Small intestine (tissue), 16 donors: ENCODE measurements at places on chromosomes 2 and 18.

DNA sequence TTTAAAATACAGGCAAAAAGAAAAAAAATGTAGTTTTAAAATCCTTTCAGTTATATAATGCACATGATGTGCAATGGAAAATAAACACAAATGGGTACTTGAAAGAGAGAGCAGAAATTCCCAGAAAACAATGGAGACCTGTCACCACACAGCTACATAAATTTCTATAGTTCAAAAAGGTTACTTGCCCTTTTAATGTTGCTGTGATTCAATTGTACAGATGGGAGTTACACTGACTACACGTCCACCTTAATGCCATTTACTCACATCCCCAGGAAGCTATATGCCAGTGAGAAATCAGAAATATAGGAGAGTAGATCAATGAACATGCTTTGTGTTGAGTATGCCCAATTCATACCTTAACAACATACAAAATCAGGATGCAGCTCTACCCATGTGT is 269.6 kb downstream of the ERBB4 start:
- DNase-seq, result no peak

DNA sequence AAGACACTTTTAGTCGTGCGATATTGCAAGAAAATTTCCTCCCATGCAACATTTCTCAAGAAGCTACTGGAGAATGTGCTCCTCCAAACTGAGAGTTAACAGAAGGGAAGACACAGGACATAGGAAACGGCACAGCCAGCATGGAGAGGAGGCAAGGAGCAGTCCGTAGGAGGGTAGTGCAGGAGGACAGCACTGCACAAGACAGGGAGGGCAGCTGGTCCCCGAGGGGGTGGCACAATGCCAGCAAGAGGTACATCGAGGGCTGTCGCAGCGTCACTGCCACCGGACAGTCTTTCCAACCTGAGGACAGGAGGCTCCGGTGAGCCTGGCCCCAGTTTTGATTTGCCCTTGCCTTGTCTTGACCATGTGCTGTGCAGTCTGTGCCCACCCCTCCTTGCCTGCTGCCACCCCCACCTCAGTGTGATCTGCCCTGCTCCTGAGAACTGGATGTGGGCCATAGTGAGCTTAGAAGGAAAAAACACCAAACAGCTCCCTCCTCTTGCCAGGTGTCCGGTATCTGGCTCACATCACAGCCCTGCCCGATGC is 81.6 kb upstream of the LAPTM4A start:
- DNase-seq, result no peak

GRCh38 chr18:13425357-13426091 is 207.0 kb downstream of the LDLRAD4 start:
- no peak for DNase-seq

DNA sequence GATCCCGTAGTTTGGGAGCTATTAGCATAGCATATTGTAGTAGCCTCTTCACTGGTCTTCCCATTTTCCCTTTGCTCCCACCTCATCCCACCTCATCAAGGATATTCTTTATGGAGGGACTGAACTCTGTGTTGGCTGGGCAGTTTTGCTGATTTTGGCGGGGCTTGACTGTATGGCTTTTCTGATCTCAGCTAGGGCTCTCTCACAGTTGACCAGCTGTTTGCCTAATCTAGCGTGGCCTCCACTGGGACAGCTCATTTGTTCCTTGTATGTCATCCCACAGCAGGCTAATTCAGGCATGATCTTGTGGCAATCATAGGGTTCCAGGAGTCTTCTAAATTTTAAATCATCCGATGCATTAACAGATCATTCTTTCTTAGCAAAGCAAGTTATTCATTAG is 30.2 kb upstream of the MTX2 start:
- no peak for DNase-seq

DNA sequence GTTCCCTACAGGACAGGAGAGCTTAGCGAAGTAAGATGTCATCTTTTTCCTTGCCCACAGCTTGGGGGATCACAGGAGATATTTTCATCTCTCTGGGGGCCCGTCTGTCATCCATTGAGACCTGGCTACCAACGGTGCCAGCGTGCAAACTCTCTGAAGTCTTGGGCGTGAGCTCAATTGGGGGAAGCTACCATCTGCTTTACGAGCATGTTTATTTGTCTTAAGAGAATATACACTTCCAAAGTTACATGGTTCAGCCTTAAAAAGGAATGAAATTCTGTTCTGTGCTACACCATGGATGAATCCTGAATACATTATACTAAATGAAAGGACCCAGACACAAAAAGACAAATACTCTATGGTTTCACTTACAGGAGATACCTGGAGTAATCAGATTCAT is 13.6 kb downstream of the SAG start:
- DNase-seq, result no peak

GRCh38 chr2:216078776-216079175 is 2.8 kb downstream of the PECR start:
- DNase-seq, result peak; percentile 46

DNA sequence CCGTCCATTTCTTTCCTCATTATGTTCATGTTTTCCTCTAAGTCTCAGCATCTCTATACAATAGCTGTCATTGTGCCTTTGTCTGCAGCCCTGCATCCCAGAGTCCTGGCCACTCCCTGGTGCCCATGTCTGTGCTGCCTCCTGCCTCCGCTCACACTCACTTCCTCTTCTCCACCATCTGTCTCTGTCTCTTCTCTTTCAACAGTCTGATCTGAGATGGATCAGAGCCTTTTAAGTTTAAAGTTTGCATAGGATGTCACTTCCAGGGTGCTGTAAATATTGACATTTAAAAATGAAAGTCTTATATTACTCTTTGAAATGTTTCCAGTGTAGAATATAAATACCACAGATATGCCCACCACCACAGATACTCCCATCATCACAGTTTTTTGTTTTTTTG is 42.7 kb downstream of the UBE2F start:
- no peak for DNase-seq

- no peak for DNase-seq
These were observed 8.3 kb downstream of the TM4SF20 start for GRCh38 chr2:227370791-227371312.

DNA sequence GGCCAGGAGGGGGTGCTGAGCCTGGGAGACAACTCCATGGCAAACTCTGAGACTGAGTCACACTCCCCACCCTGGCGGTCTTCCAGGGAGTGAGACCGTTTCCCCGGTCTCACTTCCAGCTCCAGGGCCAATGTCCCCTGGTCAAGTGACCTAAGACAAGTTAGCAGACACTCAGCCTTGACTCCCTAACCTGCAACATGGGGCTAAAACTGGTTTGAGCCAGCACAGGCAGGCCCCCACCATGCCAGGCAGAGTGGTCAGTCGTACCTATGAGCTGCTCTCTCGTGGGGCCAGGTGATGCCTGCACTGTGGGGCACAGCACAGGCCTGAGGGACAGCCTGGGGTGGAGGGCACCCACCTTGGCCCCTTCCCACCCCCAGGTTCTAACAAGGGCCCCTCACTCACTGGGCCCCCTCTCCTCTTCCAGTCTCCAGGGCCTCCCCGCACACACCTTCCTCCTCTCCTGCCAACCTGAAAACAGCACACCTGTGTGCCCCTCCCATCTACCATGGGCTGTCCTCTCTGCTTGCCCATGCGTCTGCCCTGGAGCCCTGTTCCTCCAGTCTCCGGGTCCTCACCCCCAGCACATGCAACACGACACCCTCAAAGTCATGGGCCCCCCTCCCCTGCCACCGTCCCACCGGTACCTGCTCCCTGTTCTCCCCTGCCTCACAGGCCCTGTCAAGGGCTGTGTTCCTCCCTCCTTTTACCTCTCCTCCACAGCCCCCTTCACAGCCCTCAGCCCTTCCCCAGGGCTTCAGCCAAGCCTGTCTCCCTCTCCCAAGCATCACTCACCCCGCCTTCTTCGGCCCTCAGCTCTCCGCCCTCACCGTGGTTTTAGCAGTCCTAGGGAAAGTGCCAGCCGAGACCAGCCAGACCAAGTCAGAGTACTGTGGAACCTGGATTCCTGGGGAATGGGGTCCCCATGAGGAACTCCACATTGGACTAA is 1.6 kb downstream of the GPR17 start:
- no peak for DNase-seq

DNA sequence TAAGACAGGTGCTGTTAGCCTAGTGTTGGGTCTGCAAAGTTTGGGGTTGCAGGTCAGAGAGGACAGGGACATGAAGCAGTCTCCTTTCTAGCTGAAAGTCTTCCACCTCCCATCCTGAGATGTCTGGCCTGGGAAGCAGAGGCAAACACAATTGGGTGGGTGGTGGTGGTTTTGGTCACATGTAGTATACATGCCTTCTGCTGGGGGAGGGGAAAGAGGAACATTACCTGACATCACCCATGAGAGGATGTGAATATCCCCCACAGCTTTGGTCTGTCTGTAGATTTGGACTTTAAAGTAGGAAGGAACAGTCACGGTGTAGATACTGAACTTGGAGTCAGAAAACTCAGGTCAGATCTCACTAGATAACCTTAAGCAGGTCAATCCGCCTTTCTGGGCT is 4.6 kb upstream of the DNAJC5G start:
- DNase-seq, result no peak

DNA sequence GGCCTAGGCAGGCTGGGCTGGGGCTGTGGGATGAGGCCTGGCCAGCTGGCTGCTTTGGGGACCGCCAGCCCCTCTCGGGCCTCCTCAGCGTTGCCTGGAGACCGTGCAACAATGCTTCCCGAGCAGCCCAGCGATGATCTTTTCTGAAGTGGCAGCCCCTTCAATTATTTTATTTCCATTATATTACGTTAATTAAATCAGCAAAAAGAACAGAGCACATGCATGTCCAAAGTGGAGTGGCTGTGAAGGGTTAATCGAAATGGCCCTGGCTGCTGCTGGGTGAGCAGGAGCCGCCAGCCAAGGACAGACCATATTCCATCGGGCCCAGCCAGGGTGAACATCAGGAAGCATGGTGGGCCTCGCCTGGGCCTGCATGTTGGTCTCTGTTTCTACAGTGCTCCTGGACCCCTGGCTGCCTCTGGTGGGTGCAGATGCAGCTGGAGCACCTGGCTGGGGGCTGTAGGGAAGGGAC is 245.5 kb downstream of the MYCN start:
- DNase-seq, result no peak

- DNase-seq, result no peak
These were observed 30.1 kb downstream of the WDFY1 start for GRCh38 chr2:223915071-223915470.

DNA sequence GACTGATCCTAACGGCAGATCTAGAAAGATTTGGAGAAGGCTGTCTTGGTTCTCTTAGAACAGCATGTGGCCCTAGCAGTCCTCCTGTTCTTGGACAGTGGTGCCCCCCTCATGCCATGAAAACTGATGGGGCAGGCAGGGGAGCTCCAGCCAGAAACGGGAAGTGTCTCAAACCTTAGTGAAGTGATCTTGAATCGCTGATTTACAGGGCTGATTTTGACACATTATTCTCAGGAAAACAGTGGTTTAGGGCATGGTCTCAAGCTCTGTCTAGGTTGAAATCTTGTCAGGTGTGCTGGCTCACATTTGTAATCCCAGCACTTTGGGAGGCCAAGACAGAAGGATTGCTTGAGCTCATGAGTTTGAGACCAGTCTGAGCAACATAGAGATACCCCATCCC is 37.8 kb downstream of the SRSF7 start:
- no peak for DNase-seq

- DNase-seq, result no peak
These were observed 243.0 kb downstream of the CELF4 start for GRCh38 chr18:37322492-37323035.

DNA sequence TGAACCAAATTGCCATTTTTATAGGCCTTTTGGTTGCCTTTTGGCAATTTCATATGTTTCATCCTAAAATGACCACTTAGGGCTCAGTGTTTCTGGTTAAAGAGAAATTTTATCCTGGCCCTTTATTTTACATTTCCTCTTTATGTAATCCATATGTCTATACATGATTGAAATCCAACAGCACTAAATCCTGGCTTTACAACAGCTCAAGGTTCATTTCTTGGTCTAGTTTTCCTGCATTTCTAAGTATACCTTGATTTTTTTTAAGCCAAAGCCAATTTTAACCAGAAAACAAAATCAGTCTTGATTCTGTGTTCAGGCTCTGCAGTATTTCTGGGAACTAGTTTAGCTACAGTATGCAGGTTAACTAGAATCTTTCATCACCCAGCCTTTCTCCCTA is 11.7 kb downstream of the FZD5 start:
- peak; percentile 73 for DNase-seq

- DNase-seq, result no peak
These were observed 17.4 kb downstream of the NRP2 start for GRCh38 chr2:205699515-205700289.

DNA sequence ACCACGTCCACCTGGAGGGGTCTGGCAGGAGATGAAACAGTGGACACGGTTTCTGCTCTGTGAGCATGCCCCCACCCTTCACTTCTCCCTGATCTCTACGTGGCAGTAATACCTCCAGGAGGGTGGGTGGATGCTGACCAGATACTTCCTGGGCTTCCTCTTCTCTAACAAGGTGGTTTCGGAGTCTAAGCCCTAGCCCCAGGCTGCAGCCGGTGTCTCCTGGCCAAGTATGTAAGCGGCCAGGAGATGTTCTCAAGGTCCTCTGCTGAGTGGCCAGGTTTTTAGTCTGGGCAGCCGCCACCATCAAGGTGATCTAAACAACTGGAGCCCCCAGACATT is 101.8 kb upstream of the ASB18 start:
- no peak for DNase-seq

- DNase-seq, result no peak
These were observed 255.1 kb upstream of the THUMPD2 start for GRCh38 chr2:40034198-40034597.

- DNase-seq, result no peak
These were observed 1.6 kb upstream of the RTP5 start for GRCh38 chr2:241867776-241868420.

DNA sequence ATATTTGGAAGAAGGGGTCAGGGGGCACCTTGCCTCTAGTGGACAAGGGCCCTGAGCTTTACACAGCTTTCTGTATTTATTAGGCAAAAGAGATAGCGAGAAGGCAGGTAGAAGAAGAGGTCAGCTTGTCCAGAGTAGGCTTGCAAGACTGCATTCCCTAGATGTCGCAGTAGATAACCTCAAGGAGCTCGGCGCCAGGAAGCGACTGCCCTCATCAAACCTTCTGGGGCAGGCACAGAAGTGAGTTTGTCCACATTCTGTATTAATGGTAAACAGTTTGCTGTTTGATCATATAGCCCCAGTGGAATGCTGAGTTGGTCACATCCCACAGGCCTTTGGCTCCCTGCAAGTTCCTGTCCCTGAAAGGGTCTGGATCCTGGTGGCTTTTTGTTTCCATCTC is 7.0 kb downstream of the CHCHD5 start:
- DNase-seq, result no peak

- no peak for DNase-seq
These were observed 227.6 kb downstream of the ASXL3 start for GRCh38 chr18:33805592-33805991.

DNA sequence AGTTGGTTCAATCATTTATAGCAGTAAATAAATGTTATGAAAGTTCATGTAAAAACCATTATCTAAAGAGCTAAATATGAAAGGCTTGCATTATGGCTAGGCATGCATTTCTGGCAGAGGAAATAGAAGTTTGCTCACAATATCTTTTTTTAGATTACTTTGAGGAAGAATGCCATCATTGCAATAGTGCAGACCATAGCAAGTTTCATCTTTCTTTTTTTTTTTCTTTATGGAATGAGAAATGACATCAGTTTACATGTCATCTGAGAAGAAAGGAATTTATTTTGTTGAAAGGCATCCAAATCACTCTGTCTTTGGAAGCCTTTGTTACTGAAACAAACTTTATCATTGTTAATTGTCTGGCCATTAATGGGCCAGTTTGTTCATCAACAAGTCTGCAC is 74.5 kb upstream of the NCKAP5 start:
- DNase-seq, result no peak
